Left cardiac atrium (tissue), 4 donors: ENCODE measurements at places on chromosomes 2 and 18. TPM values are rescaled to one million over a fixed set of nuclear protein-coding genes. Genes with fewer than 3 reads are reported as not detected.

DNA sequence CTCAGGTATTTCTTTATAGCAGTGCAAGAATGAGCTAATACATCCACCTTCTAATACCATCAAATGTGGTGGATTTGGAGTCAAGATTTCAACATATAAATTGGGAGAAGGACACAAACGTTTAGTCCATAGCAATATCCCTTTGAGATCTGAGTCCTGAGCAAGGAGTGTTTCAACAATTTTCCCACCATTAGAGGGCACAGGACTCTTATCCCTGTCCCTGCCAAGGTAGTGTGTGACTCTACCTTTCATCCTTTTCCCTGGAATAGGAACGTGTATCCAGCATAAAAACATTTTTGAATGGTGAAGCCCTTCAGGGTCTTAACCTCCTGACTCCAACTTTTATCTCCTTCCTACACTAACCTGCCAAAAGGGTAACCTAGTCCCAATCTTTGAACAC, 181.3 kb upstream of the SRD5A2 start:
- DNase-seq: no peak

DNA sequence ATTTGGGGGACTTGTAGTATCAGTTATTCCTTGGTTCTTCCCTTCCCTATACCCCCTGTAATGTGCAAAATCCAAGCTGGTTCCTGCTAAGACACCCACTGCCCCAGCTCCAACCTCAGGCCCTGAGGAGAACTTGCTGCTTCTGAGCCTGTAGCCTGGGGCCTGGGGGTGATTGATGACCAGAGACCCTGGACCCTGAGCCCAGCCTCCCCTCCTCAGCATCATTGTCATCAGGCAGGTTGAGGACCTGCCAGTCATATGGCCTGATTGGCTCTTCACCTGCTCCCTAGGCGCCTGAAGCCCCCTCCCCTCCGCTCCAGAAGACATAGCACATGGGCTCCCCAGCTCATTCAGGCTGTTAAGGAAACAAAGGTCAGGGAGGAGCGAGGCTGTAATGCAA, 73.8 kb upstream of the YWHAQ start:
- DNase-seq: no peak

GRCh38 chr2:3305952-3306351, 71.7 kb downstream of the EIPR1 start:
- no peak for DNase-seq

Gene MFSD6
- 26.7 TPM for total RNA-seq
